AG04450 (cell line): ENCODE measurements at places on chromosomes 6 and 20.

GRCh38 chr6:27287751-27288135 is 24.3 kb downstream of the POM121L2 start:
- DNase-seq, result no peak

DNA sequence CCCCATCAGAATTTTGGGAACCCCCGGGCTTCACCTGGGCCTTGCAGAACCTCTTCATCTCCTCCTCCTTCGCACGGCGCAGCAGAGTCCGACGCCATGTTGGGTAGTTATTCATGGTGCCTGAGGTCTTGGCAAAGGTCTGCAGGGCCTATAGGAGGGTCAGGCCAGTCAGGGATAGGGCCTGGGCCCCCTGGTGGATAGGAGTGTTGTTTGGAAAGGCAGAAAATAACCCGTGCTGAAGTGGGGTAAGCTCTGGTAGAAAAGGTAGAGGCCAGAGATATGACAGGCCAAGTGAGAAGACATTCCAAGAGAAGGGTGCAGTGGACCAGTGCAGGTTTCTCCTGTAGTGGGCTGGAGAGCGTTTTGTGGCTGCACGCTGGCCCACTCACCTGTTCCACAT is 4.9 kb downstream of the SMPD2 start:
- DNase-seq, result no peak

- DNase-seq, result no peak
Observed at GRCh38 chr6:94227741-94228140, 808.4 kb upstream of the EPHA7 start.

- DNase-seq, result no peak
Observed at GRCh38 chr6:33416386-33417127, 1.4 kb downstream of the CUTA start.

DNA sequence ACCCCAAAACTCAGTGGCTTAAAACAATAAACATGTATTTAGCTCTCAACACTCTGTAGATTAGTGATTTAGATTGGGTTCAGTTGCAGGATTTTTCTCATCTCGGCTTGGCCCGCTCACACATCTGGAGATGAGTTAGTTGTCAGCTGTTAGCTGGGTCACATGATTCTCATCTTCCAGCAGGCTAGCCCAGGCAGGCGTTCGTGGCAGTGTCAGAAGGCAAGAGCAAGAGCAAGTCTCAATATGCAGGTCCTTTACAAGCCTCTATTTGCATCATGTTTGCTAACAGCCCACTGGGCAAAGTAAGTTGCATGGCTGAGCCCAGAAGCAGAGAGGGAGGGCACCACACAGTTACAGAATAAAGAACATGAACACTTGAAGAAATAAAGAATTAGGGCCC is 83.6 kb upstream of the MYLIP start:
- DNase-seq, result no peak

DNA sequence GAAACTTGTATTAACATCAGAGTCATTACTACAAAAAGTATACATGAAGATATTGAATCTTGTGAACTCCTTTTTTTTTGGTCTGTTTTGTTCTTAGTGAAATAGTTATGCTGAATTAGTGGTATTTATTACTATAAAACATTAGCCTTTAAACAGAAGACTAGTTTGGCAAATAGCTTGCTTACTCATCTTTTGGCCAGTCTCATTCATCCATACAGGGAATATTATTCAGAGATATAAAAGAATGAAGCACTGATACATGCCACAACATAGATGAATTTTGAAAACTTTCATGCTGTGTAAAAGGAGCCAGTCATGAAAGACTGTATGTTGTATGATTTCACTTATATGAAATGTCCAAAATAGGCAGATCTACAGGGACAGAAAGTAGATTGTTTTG is 205.9 kb downstream of the ZFAND3 start:
- DNase-seq, result no peak

GRCh38 chr6:130982941-130983456 is 80.0 kb downstream of the EPB41L2 start:
- DNase-seq, result no peak

- no peak for DNase-seq
Observed at GRCh38 chr6:113969888-113970804, 802 bp downstream of the HDAC2 start.

DNA sequence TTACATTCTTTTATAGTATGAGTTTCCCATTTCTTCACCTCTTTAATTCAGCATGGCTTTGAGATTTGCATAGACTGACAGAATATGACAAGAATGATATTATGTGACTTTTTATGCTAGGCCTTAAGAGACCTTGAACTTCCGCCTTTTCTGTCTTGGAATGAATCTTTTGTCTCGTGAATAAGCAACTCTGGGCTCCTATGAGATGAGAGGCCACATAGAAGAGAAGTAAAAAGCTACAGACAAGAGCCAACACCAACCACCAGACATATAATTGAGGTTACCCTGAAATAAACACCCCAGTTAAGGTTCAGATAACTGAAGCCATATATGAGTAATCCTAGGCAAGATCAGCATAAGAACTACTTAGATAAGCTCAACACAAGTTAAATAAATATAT is 600.8 kb downstream of the MEI4 start:
- DNase-seq, result no peak

- no peak for DNase-seq
Observed at GRCh38 chr6:135226537-135226936, 45.4 kb downstream of the MYB start.
